ENCODE measurements at places on chromosomes 3 and 15. TPM values are rescaled to one million over a fixed set of nuclear protein-coding genes. Genes with fewer than 3 reads are reported as not detected.

The DHFR2 gene
- 2.9 TPM for polyA plus RNA-seq

The GREM1 gene
- polyA plus RNA-seq: 1.5 TPM

The GHSR gene
- polyA plus RNA-seq: 0.17 TPM

The TGM5 gene
- polyA plus RNA-seq: 4.9 TPM

The FEZF2 gene
- polyA plus RNA-seq: not detected

The CDHR4 gene
- not detected for polyA plus RNA-seq

The NR2E3 gene
- not detected for polyA plus RNA-seq

The MAP2K5 gene
- polyA plus RNA-seq: 10.7 TPM

The DOCK3 gene
- polyA plus RNA-seq: 0.14 TPM

The RASGRP1 gene
- polyA plus RNA-seq: 0.34 TPM

The ETFA gene
- polyA plus RNA-seq: 64.6 TPM

The CA12 gene
- 9.6 TPM for polyA plus RNA-seq

The DAZL gene
- not detected for polyA plus RNA-seq

The PLSCR2 gene
- not detected for polyA plus RNA-seq

The SOX14 gene
- polyA plus RNA-seq: not detected

The CPLX3 gene
- not detected for polyA plus RNA-seq

The SLC7A14 gene
- 0.15 TPM for polyA plus RNA-seq

The CSTA gene
- 23.6 TPM for polyA plus RNA-seq

The EBLN2 gene
- polyA plus RNA-seq: 0.66 TPM

The OTOL1 gene
- polyA plus RNA-seq: not detected

The GALNT15 gene
- 9.6 TPM for polyA plus RNA-seq

The LSG1 gene
- 10.9 TPM for polyA plus RNA-seq

The CSPG4 gene
- polyA plus RNA-seq: 82.9 TPM

The BNC1 gene
- polyA plus RNA-seq: 1.5 TPM

The SUCNR1 gene
- 1.3 TPM for polyA plus RNA-seq

The CHRNA7 gene
- 0.34 TPM for polyA plus RNA-seq

The SATB1 gene
- 13.8 TPM for polyA plus RNA-seq

The VILL gene
- 13.8 TPM for polyA plus RNA-seq

The FAN1 gene
- polyA plus RNA-seq: 8.8 TPM

The GABRB3 gene
- 0.34 TPM for polyA plus RNA-seq

The TTLL13 gene
- polyA plus RNA-seq: not detected

The AGBL1 gene
- polyA plus RNA-seq: not detected

The ACTC1 gene
- 20.1 TPM for polyA plus RNA-seq

The RBPMS2 gene
- polyA plus RNA-seq: 2.6 TPM

The KIF15 gene
- 0.67 TPM for polyA plus RNA-seq

The MYL3 gene
- polyA plus RNA-seq: 4.7 TPM

The PLXND1 gene
- polyA plus RNA-seq: 266 TPM

The ROBO2 gene
- 0.18 TPM for polyA plus RNA-seq

The HRH1 gene
- 1.6 TPM for polyA plus RNA-seq

The FHIT gene
- 3.9 TPM for polyA plus RNA-seq

The NDUFB5 gene
- 86.6 TPM for polyA plus RNA-seq

The RTP3 gene
- not detected for polyA plus RNA-seq

The CCR2 gene
- polyA plus RNA-seq: 2.2 TPM

The IQCF5 gene
- polyA plus RNA-seq: not detected

The DGKG gene
- polyA plus RNA-seq: 0.38 TPM

The LRTM1 gene
- polyA plus RNA-seq: not detected

The DCUN1D1 gene
- 4.8 TPM for polyA plus RNA-seq

The ADAMTS9 gene
- polyA plus RNA-seq: 116 TPM

The RHOV gene
- polyA plus RNA-seq: not detected

The SNURF gene
- 1.3 TPM for polyA plus RNA-seq

The SLC15A2 gene
- polyA plus RNA-seq: 2.4 TPM

The COX5A gene
- polyA plus RNA-seq: 378 TPM

The RUBCN gene
- 7.8 TPM for polyA plus RNA-seq

The STAB1 gene
- polyA plus RNA-seq: 22.6 TPM

Data from adipose tissue (tissue), 3 donors.